ENCODE measurements at places on chromosomes 11 and 22.

DNA sequence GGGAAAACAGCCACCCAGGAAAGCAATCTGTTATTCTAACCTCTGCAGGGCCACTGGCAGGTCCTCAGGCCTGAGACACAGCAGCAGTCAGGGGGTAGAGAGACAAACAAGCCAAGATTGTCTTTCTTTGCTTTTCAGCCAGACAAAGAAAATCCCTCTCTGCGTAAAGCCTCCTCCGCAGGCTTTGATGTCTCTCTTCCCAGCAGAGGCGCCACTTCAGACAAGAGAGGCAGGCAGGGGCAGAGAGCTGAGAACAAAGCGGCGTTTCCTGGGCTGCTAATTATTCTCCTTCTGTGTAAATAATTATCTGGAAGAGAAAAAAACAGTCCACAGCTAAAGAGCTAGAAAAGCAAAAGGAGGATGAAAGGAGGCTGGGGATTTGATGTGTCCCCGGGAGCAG is 102.7 kb upstream of the SEZ6L start:
- DNase-seq, result peak; percentile 19

- DNase-seq, result peak; percentile 28
Measured at GRCh38 chr11:19366992-19367709, 126.4 kb upstream of the E2F8 start.

DNA sequence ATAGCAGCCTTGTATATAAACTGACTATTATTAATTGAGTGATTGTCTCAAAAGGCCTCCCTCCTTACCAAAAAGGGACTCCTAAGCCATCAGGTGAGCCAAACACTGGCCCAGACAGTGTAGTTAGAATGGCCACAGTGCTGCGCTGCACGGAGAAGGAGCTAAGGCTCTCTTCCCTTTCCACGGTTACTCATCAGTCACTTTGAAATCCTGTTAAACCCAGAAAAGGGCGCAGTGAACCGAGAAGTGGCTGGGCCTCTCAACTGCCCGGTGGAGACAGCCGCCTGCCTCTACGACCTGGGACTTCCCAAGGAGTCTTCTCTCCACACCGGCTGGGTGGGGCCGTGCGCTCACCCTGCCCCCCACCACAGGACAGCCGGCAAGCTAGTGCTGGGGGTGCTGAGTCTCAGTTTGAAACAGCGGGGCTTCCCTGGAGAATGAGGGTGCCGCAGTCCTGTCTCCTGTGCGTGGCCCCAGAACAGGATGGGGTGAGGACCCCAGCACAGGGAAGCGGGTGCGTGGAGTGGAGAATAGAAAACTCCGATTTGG is 1.3 kb downstream of the MYH9 start:
- DNase-seq, result no peak

GRCh38 chr22:24144778-24145085 is 36.6 kb upstream of the SUSD2 start:
- DNase-seq, result no peak

- no peak for DNase-seq
Measured at GRCh38 chr22:49354516-49355210, 473.0 kb downstream of the BRD1 start.

DNA sequence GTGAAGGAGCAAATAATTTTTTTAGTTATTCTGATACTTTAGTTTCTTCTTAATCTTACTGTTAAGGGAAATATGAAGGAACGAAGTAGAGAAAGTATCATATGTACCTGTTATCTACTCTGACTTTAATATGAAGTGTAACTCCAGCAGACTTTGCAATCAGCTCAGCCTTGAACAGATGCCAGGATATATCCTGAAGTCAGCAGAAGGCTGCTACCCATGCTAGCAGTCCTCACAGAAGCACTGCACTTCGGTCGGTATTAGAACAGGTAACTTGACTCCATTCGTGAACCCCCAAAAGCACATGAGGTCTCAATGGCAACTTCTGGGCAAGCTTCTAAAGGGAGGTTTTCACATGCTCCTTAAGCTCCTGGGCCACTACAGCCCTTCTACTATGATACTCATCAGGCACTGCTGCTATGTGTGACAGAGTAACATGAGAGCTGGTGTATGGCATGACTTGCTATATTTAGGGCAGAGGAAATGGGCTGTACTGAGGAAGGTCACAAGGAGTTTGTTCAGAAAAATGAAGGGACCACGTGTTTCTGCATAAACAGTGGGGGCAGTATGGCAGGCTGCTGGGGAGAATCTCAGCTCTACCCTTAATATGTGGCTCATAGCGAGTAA is 344.1 kb downstream of the SOX6 start:
- DNase-seq, result peak; percentile 10
